ENCODE measurements at places on chromosomes 1 and 21.

DNA sequence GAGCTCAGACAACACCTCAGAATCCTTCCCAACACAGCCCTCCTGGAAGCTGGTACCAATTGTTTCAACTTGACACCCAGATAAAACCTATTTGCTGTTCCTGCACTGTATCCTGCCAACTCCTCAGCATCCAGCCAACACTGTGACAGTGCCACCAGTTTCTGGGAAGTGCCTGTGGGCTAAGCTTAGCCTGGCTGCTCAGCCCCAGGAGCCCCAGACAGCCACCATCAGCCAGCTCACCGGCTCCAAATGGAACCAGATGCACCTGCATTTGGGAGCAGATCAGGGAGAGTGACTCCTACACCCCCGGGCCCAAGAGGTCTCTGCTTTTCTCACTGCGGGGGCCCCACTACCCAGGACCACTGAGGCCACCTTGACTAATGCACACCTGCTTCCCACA, 24.9 kb downstream of the KCNN3 start:
- DNase-seq: no peak

- peak; percentile 2 for DNase-seq
Measured at GRCh38 chr1:223052931-223053330, 90.1 kb downstream of the TLR5 start.

GRCh38 chr21:29904359-29905282, 35.2 kb downstream of the GRIK1 start:
- DNase-seq: no peak

DNA sequence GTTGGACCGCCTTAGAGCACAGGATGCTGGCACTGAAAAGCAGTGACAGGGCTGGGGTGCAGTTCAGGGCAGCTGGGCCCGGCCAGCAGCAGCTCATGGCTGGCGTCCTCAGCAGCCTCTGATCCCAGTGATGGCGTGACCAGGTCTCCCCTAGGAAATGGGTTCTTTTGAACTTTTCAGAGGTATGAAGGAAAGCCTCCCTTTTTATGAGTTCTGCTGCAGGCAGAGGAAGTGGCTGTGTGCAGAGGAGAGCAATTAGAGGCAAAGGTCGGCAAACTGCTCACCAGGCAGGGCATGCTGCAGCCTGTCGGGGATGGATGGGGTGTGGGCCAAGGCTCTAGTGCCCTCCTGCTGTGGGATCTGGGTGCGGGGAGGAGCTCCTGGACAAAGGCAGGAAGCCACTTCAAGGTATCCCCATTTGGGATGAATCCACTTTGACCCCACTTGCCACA, 45.6 kb upstream of the RAB4A start:
- no peak for DNase-seq

GRCh38 chr21:25691976-25692375, 42.7 kb downstream of the ATP5PF start:
- DNase-seq: no peak

- no peak for DNase-seq
Measured at GRCh38 chr1:43834280-43835081, 99.1 kb upstream of the ARTN start.

- DNase-seq: no peak
Measured at GRCh38 chr1:40421431-40422384, 28.6 kb upstream of the ZFP69B start.

- DNase-seq: no peak
Measured at GRCh38 chr1:198030682-198031081, 113.5 kb downstream of the LHX9 start.

DNA sequence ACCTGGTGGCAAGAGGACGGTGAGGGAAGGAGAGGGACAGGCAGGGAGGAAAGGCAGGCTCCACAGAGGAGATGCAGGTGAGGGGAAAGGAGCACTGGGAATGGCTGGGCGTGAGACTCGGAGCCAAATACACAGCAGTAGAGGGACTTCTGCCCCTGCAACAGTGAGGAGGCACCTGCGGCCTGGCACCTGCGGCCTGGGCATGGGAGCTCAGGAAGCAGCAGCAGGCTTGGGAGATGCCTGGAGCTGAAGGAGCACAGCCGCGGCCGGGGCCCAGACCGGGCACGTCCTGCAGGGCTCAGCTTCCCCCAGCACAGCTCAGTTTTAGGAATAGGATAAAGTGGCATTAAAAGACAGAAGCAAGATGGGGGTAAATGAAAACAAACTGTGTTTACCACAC, 20.9 kb upstream of the TSPEAR start:
- DNase-seq: no peak

GRCh38 chr21:39644062-39644560, 31.4 kb downstream of the B3GALT5 start:
- DNase-seq: no peak

- DNase-seq: no peak
Measured at GRCh38 chr1:12338017-12338416, 108.2 kb downstream of the VPS13D start.

Measured in retinal pigment epithelial cell (primary cell).